ENCODE measurements at places on chromosomes 11 and 22.

- DNase-seq: no peak
Measured at GRCh38 chr11:77440678-77441077, 33.2 kb downstream of the PAK1 start.

DNA sequence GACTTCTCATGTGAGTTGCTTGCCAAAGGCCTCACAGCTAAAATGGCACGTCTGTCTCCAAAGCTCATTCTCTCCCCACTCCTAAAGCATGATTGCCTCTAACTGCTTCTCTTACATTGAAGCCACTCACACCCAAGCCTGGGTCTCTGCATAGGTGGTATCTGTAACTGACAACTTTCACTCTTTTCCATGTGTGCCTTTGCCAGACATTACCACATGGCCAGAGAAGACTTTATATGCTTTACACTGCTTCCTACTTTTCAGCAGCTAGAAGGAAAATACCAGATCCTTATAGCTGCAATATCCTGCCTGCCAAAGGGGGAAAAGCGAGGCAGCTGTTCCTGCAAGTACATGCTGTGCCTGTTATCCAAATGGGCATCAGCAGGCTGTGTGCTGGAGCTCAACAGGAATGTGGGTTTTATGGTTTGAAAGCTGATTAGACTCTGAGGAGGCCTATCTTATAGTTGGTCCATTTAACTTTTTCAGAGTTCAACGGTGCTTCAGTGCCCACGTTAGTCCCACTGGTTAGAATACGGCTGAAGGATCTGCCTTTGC lies 547.1 kb downstream of the RAB38 start:
- DNase-seq: no peak

DNA sequence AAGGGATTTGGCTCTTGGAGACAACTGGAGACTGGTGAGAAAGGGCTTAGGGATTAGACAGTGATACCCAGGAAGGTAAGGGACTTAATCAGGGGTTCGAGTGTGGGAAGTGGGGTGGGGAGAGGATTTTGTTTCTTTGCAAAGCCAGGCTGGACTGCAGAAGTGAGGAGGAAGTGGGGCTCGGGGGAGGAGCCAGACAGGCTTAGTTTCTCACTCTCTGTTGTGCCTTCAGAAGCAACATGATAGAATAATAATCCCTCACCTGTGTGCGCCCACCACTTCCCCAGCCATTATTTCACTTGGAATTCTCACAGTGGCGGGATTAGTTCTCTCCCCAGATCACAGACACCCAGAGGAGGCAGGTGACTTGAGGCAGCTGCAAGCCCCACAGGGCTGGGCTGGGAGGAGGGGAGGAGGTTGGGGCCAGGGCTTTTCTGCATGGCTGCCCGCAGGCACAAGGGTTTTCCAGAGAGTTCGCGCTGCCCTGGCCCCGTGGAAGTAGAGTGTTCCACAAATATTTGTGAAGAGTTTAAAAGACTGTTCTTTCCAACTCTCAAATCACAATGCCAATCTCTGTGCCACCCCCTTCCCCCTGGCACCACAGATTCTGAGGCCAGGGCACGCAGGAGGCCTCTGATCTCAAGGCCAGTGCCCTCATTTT lies 4.0 kb upstream of the SEC14L2 start:
- no peak for DNase-seq

DNA sequence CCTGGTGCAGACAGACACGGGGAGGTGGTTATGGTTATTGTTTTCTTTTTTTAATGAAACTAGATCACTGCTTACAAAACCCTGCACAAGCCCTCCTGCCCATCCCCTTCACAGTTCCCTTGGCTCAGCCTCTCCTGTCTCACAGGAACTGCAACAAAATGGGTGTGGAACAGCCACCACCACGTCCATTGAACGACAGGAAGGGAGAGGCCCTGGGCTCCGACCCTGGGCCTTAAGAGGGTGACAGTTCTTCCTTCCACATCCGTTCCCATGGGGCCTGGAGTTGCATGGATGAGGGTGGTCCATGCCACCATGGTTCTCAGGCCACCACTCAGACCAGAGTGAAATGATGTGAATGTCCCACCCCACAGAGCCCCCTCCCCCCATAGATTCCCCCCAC lies 15.7 kb downstream of the PRPF19 start:
- DNase-seq: no peak

DNA sequence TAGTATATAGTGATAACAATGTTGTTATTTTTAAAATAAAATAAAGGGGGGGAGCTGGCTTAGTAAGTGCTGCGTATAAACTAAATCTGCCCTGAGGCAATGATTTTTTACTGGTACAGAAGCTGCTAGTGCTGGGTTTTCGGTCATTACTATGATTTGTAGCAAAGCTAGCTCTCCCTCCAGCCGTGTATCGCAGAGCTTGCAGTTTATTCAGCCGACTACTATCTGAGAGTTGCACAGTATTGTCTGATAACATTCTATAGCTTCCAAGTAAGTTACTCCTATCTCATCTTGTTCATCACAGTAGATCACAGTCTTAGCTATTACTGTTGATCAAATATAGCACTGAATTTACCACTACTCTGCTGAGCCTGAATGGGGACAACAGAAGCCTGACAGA lies 805.5 kb upstream of the ARHGAP42 start:
- DNase-seq: no peak

- no peak for DNase-seq
Measured at GRCh38 chr22:36349726-36350125, 38.0 kb downstream of the MYH9 start.

GRCh38 chr22:28977481-28977971 lies 84.1 kb downstream of the C22orf31 start:
- peak; percentile 17 for DNase-seq

DNA sequence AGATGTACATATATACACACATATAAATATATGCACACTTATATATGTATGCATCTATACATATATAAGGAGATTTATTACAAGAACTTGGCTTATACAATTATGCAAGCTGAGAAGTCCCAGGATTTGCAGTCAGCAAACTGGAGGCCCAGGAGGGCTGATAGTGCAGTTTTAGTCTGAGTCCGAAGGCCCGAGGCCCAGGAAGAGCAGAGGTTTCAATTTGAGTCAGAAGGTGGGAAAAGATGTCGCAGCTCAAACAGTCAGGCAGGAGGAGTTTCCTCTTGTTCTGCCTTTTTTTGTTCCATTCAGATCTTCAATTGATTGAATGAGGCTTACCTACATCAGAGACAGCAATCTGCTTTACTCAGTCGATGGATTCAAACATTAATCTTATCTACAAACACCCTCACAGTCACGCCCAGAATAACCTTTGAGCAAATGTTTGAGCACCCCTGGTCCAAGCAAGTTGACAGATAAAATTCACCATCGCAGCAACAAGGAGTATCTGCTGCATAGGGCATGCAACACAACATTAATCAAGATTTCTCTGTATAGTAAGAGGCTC lies 4.0 kb upstream of the SGSM1 start:
- no peak for DNase-seq

DNA sequence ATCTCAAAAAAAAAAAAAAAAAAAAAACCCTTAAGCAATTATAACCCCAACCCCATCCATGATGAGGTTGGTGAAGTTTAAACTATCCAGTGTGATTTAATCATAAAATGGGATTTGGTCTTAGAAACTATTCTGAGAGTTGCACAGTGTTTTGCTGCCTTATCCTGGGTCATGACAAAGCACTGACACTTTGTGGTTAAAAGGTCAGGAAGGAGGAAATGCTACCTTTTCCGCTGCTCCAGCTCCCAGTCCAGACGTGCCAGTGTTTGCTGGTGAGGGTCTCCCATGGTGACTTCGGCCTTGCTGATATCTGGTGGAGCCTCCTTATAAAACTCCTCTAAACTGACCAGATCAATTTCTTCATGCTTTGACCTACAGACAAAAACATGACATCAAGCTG lies 14.5 kb downstream of the THOC5 start:
- DNase-seq: no peak

- no peak for DNase-seq
Measured at GRCh38 chr11:15615398-15616096, 500.8 kb downstream of the INSC start.

DNA sequence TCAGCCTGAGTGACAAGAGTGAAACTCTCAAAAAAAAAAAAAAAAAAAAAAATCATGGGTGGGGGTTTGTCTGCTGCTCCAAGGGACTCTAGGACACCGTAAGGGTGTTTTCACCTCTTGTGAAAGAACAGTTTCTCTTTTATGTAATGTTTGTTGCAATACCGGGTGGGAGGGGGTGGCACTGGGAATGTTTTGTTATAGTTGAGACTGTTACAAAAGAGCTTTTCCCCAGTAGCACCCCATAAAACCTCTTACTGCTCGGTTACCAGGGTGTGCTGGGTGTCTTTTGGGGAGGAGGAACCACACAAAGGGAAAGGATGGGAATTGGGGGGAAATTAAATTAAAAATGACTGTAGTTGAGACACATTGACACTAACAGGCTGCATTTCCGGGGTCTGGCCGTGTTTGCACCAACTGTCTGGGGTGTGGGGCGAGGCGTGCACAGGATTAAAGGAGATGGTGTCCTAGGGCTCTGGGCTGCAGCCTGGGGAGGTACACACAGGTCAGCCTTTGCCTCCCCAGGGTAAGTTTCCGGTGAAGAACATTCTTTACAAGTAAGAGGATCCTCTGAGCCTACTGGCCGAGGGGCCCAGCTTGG lies 1.6 kb downstream of the NFAM1 start:
- DNase-seq: no peak

DNA sequence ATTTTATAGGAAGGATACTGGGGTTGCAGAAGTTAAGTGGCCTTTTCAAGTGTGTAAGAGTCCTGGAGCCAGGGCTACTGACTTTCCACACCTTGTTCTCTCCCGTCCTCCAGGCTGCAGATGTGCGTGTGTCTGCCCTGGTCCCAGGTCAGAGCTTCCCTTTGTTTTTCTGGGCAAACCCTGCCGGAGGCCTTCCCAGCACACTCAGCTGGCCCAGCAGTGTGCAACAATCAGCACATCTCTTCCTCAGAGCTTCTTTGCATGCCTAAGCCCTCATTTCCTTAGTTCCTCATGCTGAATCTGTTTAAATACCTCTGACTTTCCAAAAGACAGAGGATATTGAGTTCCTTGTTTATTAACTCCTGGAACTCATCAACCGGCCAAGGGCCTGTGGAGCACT lies 80.6 kb downstream of the KCNJ1 start:
- DNase-seq: no peak

- DNase-seq: no peak
Measured at GRCh38 chr11:76214968-76215548, 8.8 kb upstream of the WNT11 start.

DNA sequence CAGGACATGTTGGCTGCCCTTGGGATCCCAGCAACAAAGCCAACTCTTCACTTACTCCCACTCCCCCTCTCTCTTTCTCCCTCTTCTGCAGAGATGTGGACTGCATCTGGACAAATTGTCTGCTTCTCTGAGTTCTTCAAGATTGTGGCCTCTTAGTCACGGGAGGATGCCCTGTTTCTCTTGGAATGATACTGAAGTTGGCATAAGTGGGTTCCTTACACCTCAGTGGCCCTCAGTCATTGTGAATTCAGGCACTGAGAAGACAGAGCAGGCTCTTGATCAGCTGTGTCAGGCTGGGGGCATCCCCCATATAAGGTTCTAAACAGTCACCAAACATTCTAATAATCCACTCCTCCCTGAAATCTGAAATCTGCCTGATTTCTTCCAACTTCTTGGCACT lies 6.1 kb upstream of the E2F8 start:
- no peak for DNase-seq

GRCh38 chr11:72570893-72571661 lies 103.1 kb downstream of the PDE2A start:
- DNase-seq: no peak

GRCh38 chr22:45684169-45684568 lies 12.5 kb downstream of the ATXN10 start:
- no peak for DNase-seq

GRCh38 chr11:65861533-65862183 lies 1.4 kb downstream of the MUS81 start:
- DNase-seq: no peak

- DNase-seq: no peak
Measured at GRCh38 chr22:37979782-37980181, 4.6 kb downstream of the SOX10 start.

DNA sequence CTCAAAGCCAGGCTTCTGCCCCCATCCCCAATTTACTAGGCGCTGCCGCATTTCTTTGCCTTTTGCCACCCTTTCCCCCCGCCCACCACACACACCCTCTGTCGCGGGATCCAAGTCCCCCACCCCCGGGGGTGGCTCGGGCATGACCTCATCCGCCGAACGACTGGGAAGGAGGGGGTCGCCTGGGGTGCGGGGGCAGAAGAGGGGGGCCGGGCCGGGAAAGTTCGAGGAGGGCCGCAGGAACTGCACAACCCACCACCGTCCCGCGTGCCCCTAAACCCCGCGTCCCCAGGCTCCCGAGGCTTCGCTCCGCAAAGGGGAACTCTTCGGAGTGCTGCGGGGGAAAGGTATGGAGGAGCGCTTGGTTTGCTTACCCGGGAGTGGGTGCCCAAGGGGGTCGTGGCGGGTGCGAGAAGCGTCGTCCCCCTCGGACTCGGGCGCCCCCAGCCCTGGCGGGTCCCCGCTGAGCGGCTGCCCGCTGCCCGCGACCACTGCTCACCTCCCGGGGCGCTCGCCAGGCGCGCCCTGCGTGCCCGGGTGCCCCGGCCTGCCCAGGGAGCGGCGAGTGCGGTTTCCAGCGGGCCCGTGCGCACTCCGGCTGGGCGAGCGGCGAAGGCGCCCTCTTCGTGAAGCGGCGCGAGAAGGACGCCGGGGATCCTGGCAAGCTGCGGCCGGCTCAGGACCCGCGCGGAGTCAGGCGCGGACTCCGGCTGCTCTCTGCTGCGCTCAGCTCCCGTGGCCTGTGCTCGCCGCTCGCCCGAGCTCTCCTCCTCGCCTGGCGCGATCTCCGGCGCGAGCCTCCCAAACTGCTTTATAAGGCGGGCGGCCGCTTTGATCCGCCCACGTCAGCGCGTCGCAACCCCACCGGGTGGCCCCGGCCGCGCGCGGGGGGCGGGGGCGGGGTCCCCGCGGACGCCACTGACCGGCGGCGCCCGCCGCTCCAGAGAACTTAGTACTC lies 4.0 kb upstream of the WNT11 start:
- no peak for DNase-seq

GRCh38 chr11:75320046-75320618 lies 31.3 kb downstream of the ARRB1 start:
- DNase-seq: no peak

- DNase-seq: no peak
Measured at GRCh38 chr11:16027621-16028020, 328.7 kb downstream of the SOX6 start.

DNA sequence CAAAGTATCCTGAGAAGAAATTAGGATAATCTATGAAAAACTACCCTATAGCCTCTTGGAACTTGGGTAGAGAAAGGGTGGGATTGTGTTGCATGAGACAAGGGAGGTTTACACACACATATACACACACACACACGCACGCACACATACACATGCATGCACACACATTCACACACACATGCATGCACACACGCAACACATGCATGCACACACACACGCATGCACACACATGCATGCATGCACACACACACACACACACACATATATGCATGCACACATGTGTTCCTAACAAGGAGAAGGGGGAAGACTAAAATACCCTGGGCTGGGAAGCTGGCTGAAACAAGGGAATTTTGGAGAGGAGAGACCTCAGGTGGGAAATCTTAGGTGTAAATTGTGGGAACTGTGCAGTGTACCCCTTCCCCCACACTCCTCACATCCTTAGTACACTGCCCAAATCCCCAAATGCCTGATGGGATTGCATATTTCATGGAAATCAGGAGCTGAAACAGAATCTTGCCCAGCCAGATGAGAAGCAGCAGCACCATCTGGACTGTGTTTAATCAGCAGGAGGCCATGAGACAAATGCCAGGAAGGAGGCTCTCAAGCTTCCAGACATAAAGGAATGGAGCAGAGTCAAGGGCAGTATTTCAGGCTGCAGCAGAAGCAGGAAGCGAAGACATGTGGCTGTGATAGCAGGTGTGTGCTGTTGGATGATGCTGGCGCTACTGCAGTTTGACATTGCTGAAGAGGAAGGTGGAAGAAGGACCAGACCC lies 14.6 kb upstream of the POLD3 start:
- no peak for DNase-seq

GRCh38 chr22:49807780-49808708 lies 19.6 kb downstream of the BRD1 start:
- DNase-seq: no peak

Measured in A549 (cell line).